CMK (cell line): ENCODE measurements at places on chromosomes 7 and 10.

GRCh38 chr7:131249003-131249402, 78.7 kb upstream of the MKLN1 start:
- no peak for DNase-seq

- no peak for DNase-seq
Observed at GRCh38 chr10:14311206-14311957, 19.3 kb downstream of the FRMD4A start.

GRCh38 chr7:94481279-94481678, 28.3 kb upstream of the CASD1 start:
- no peak for DNase-seq

DNA sequence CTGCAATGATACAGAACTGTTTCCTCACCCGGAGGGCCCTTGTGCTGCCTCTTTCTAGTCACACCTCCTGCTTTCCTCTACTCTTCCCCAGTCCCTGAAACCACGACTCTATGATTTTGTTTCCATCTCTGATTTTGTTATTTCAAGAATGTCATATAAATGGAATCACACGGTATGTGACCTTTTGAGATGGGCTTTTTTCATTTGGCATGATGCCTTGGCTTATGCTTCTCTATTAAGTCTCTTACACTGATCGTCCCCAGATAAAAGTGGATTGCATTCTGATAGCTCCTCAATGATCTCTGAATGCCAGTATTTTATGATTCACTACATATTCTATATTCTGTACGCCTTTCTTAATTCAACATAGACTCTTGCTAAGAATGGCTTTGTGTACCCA, 78.2 kb downstream of the GALNT11 start:
- DNase-seq: no peak

DNA sequence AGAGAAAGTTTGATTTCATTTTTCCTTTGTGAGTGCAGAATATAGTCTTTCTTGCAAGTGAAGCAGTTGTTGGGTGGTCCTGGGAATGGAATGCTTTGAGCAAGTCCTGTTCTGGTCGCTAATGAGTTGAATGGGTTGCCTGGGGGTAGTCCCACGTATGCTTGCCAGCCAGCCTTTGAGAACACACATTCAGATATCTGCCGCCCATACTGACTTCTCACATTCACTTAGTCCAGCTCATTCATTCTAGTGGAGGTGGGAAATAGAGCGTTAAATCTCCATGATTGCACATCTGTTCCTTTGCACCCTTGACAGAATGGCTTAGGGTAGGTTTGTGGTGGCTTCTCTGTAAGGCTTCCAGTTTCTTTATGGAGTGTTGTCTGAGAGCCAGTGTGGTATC, 256.6 kb downstream of the SORCS3 start:
- no peak for DNase-seq

DNA sequence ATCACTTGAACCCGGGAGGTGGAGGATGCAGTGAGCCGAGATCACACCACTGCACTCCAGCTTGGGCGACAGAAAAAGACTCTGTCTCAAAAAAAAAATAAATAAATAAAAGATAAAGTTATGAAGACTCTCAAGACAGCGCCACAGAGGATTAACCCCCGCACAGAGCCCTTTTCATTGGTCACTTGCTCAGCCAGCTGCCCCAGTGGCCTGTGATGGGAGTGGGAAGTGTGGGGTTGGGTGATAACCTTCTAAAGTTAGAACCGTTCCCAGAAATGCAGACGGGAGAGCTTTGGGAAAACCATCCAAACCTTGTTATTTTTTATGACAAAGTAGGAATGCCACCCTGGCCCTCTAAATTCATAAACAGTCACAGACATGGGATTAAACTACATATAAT, 57.4 kb downstream of the PARP12 start:
- DNase-seq: no peak

DNA sequence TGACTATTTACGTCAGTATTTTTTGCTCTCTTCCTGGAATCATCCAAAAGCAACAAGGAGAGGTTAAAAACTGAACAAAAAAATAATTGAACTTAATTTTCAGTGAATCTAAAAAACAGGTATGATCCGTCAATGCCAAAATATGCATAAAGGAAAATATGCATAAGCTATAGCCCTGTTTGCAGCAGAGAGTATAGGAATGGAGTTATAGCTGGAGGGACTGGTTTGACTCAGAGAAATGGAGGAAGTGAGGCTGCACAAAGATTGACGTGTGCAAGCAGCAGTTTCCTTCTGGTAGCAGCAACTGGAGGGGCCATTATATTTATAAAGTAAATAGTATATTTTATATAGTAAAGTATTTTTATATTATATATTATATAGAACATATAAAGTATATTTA, 37.1 kb downstream of the GNG11 start:
- no peak for DNase-seq

DNA sequence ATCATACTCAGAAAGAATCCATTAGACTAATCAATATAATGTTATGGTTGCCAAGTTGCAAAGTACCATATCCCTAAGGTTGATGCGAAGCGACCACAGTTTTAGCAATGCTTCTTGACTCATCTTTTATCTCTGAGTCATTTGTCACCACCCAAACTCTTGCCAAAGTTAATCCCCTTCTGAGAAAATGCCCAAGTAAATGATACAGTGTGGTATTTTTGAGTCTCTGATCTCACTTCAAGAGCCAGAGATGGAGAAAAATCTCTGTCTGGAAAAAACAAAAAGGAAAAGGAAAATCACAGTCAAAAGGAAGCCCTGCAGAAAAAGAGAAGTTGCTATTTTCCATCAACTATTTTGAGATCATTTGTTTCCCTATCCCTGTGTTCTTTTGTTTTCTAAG, 26.7 kb upstream of the OTUD1 start:
- DNase-seq: no peak

GRCh38 chr7:149824748-149825566, 13.2 kb upstream of the ZNF862 start:
- DNase-seq: no peak

DNA sequence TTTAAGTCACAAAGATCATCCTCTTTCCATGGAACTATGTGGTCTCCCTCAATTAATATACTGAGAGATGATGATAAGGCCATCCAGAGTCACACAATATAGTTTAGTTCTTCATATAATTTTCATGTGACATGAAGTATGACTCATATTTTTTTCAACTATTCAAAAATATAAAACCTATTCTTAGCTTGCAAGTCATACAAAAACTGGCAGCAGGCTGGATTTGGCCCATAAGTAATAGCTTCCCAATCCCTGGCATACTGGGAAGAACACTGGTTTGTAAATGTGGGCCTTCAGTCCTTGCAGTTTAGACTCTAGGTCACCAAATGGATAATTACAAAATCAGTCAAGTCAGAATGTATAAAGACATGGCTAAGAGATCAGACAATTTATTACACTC, 356.6 kb downstream of the PPP1R3A start:
- DNase-seq: no peak
